GM12891 (cell line): ENCODE measurements at places on chromosomes 7 and 10.

DNA sequence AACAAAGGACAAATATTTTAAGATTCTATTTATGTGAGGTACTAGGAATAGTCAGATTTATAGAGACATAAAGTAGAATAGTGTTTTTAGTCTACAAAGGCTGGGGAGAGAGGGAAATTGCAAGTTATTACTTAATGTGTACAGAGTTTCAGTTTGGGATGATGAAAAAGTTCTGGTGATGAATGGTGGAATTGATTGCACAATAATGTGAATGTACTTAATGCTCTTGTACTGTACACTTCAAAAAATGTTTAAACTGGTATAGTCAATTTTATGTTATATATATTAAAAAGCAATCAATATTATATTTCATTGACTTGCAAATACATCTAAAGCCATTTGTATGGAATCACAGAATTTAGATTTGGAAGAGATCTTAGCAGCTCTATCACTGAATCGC is 213.4 kb downstream of the PPP1R3A start:
- DNase-seq, result no peak

DNA sequence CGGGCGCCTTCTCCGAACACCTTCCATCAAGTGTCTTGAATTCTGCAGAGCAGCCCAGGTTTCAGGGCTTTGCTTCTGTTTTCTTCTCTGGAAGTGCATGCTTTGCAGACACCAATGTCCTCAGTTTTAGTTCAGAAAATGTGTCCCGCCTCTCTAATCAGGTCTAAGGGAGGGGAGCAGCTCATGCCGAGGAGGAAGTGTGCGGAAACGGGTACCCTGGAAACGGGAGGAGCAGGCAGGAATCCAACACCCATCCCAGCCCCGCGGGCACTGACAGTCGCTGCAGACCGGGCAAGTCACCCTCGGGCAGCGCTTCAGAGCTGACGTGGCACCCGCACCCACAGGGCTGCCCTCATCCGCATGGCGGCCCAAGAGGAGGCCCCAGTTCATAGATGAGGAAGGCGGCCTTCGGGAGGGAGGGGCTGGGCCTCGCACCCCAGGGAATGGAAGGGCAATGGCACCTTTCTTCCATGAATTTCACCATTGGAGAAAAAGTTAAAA is 338.7 kb downstream of the DNAJB6 start:
- no peak for DNase-seq

DNA sequence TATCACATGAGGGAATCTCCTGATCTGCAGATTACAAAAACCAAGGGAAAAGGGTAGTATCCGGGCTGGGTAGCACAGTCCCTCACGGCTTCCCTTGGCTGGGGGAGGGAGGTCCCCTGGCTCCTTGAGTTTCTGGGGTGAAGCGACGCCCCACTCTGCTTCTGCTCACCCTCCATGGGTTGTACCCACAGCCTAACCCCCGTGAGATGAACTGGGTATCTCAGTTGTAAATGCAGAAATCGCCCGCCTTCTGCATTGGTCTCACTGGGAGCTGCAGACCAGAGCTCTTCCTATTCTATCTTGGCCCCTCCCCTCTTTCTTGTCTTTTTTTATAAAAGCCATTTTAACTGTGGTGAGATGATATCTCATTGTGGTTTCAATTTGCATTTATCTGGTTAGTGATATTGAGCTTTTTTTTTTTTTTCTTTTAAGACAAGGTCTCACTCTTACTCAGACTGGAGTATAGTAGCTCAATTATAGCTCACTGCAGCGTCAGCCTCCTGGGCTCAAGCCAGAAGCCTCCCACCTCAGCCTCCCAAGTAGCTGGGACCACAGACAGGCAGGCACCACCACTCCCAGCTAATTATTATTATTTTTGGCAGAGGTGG is 87.8 kb downstream of the ABCC2 start:
- no peak for DNase-seq

DNA sequence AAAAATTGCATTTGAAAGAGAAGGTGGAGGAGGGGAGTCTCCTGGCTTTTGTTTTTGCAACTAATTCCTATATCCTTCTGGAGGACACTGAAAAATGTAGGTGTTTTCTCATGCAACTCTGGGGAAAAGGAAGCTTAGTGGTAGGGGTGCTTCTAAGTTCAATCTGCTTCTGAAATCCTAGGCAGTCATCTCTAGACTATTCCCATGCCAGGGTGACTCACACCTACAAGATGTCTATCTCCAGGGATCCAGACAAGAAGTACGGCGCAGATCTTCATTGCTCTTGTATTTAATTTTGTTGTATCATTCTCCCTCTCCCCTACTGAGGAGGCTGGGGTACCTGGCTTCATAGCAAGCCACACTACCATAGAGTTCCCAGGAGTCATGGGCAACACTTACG is 258.8 kb downstream of the PHF14 start:
- DNase-seq, result no peak

DNA sequence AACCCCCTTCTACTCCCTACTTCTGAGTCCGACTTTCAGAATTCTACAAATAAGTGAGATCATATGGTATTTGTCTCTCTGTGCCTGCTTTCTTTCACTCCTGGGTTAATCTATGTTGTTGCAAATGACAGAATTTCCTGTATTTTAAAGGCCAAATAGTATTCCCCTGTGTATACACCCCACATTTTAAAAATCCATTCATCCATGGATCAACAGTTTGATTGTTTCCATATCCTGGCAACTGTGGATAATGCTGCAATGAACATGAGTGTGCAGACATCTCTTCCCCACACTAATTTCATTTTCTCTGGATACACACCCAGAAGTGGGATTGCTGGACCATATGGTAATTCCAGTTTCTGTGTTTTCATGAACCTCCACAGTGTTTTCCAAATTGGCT is 225.8 kb upstream of the TCERG1L start:
- no peak for DNase-seq

DNA sequence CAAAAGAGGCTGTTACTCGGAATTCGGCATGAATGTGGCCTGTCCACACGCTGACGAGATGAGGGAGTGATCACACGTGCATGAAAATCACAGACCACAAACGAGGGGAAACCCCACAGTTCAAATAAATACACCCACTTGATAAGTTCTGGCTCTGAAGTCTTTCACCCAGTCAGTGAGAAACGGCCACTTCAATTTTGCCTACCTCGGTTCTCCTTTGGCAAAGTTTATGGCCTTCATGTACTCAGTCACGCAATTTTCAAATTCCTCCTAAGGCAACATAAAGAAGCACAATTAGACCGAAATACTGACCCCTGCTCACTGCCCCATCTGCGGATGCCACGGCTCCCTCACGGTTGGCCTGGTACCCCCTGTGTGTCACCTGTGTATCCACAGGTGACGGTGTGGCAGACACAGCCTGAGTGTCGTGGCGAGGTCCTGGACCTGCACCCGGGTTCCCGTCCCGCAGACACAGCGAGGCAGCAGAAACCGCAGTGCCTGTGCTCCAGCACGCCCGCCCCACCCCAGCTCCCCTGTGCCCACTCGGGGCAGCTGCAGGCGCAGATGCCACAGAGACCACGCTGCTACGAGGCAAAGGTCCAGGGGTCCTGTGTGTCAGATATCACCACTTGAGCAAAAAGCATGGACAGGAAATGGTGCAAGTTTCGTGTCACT is 1.4 kb downstream of the CFAP46 start:
- no peak for DNase-seq
